Trophoblast cell (in vitro differentiated cells and primary cell): ENCODE measurements at places on chromosomes 2 and 18.
A peak's percentile ranks its signal among the peaks of the same experiment; 100 is the strongest.

DNA sequence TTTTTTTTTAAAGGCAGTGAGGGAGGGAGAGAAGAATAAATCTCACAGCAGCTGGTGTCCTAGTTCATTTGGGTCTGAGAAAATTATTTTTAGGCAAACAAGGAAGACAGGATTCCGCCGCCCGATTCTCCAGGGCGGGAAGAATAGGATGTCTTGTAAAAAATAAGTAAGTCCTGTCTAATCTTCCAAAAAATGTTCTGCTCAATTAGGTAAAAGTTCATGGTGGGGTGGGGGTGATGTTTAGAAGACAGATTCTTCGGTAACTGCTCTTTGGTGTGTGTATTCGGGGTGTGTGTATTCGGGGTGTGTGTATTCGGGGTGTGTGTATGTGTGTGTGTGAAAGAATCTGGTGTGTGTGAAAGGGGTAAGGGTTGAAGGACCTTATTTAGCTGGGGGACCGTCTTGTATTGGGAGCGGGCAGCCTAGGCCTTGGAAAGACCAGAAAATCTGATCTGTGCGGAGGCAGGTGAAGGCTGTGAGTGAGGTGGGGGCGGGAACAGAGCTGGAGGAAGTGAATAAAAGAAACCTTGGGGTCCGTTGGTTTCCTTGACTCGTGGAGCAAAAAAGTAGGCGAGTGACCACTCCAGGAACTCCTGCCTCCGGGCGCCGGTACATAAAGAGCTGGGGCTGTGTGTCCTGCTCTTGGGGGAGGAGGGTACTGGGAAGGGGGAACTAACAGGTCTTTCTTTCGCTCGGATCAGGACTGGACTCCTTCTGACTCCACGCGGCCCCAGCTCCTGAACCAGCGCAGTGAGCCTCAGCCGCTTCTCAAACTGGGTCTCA, 4.4 kb upstream of the PAX3 start:
- DNase-seq, result no peak

DNA sequence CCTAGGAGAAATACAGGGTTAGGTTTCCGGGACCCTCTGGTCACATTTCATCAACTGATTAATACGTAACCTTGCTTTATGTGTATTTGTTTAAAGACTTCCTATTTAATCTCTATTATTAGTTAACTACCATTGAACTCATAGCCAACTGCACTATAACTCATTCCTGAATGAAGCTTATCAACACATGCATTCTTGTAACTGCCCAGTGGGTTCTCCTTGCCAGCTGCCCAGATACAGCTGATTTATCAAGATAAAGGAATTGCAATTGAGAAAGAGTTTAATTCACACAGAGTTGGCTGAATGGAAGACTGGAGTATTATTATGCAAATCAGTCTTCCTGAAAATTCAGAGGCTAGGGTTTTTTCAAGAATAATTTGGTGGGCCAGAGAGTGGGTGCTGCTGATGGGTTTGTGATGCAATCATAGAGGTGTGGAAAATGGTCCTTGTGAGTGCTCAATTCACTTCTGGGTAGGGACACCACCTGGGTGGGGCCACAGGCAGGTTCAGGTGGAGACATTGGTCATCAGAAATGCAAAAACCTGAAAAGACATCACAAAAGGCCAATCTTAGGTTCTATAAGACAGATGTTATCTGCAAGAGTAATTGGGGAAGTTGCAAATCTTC, 21.1 kb upstream of the NOSTRIN start:
- no peak for DNase-seq

DNA sequence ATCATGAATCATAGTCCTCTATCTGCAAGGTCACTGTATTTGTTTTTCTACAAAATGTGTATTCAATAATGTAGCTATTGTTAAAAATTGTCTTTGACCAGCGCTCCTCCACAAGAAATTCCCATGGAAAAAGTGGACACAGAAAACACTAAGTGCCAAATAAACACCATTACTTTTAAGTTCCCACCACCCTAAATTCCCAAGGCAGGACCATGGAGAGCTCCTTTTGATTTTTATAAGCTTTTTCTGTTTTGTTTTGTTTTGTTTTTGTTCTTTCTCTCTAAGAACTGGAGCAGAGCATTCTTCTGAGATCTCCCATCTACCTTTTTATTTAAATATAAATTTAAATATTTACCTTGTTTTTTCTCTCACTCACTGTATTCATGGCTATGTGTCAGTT, 44.5 kb downstream of the LRATD1 start:
- no peak for DNase-seq

DNA sequence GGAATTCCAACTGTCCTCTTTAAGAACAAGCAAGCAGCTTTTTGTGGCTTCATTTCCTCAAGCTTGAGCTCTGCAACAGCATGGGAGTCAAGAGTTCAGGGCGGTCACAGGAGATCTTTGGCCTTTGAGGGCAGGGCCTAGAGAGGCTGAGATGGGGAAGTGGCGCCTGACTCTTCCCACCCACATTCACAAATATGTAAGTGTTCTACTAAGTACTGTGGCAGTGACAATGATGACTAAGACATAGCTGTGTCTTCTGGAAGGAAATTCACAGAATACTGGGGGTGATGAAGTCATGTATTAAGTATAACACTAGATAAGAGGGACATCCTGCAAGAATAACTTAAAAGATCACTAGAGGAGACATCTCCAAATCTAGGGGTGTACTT, 15.0 kb downstream of the RND3 start:
- DNase-seq, result no peak

- no peak for DNase-seq
Observed at GRCh38 chr2:101430156-101430555, 42.9 kb upstream of the CREG2 start.

GRCh38 chr18:3332376-3332775, 70.4 kb downstream of the MYL12B start:
- DNase-seq, result peak; percentile 73
